ENCODE measurements at places on chromosomes 7 and 10. TPM values are rescaled to one million over a fixed set of nuclear protein-coding genes. Genes with fewer than 3 reads are reported as not detected.

LEP gene
- not detected for total RNA-seq

SPDYE5 gene
- total RNA-seq, result not detected

SEMA3C gene
- 6.1 TPM for total RNA-seq

PHYHIPL gene
- not detected for total RNA-seq

EEPD1 gene
- total RNA-seq, result 0.65 TPM

PRKG1 gene
- 0.87 TPM for total RNA-seq

WDR11 gene
- total RNA-seq, result 58.0 TPM

SLC18A3 gene
- not detected for total RNA-seq

FAM25G gene
- total RNA-seq, result not detected

ANLN gene
- total RNA-seq, result 6.3 TPM

RNF133 gene
- 0.60 TPM for total RNA-seq

MARCHF5 gene
- total RNA-seq, result 19.4 TPM

SPACDR gene
- total RNA-seq, result 0.40 TPM

NAT16 gene
- total RNA-seq, result not detected

EPO gene
- total RNA-seq, result not detected

SMO gene
- total RNA-seq, result 3.1 TPM

FOXI2 gene
- not detected for total RNA-seq

FRMD4A gene
- total RNA-seq, result 9.7 TPM

HMX3 gene
- total RNA-seq, result not detected

CCDC136 gene
- 1.1 TPM for total RNA-seq

AKR1C8 gene
- total RNA-seq, result not detected

TMEM139 gene
- not detected for total RNA-seq

NPM3 gene
- 57.9 TPM for total RNA-seq

NPFFR1 gene
- not detected for total RNA-seq

TMEM184A gene
- under 0.01 TPM for total RNA-seq

MOGAT3 gene
- total RNA-seq, result not detected

ZNF775 gene
- total RNA-seq, result 4.6 TPM

ASB10 gene
- total RNA-seq, result not detected

CHST15 gene
- total RNA-seq, result 105 TPM

GRM3 gene
- total RNA-seq, result not detected

SFRP5 gene
- not detected for total RNA-seq

ADIRF gene
- total RNA-seq, result 10.1 TPM

MMD2 gene
- total RNA-seq, result not detected

MYOZ1 gene
- not detected for total RNA-seq

AGMO gene
- total RNA-seq, result 0.22 TPM

LBX1 gene
- total RNA-seq, result not detected

XPNPEP1 gene
- 136 TPM for total RNA-seq

RBAK gene
- total RNA-seq, result 4.1 TPM

GNG11 gene
- total RNA-seq, result 479 TPM

SLC35G1 gene
- 3.1 TPM for total RNA-seq

OR6V1 gene
- not detected for total RNA-seq

HERPUD2 gene
- total RNA-seq, result 22.9 TPM

HHEX gene
- total RNA-seq, result 38.8 TPM

Measured in lung microvascular endothelial cell (primary cell).